ENCODE measurements at places on chromosomes 12 and 14. TPM values are rescaled to one million over a fixed set of nuclear protein-coding genes. Genes with fewer than 3 reads are reported as not detected.

The KIF5A gene
- 3.0 TPM for total RNA-seq

The HOXC11 gene
- not detected for total RNA-seq

The PTGER2 gene
- total RNA-seq, result 8.3 TPM

- no peak for ATAC-seq
These were observed 99.3 kb downstream of the EEA1 start for GRCh38 chr12:92829686-92830282.

DNA sequence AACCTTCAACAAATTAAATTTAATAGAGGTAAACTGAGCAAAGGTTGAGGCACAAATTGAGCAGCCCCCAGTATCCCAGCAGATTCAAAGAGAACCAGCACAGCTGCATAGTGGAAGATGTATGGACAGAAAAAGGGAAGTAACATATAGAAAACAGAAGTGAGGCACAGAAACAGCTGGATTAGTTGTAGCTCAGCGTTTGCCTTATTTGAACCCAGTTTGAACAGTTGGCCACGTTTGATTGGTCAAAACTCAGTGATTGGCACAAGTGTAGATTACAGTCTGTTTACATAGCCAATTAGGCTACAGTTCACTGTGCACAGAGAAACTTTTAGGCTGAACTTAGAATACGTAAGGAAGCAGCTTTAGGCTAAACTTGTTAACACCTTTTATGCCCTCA lies 315.5 kb downstream of the RMST start:
- no peak for ATAC-seq

GRCh38 chr12:114938487-114939210 lies 254.7 kb upstream of the TBX3 start:
- ATAC-seq, result no peak

GRCh38 chr12:127546721-127547505 lies 720.1 kb upstream of the TMEM132C start:
- no peak for ATAC-seq
